ENCODE measurements at places on chromosomes 1 and 21.

DNA sequence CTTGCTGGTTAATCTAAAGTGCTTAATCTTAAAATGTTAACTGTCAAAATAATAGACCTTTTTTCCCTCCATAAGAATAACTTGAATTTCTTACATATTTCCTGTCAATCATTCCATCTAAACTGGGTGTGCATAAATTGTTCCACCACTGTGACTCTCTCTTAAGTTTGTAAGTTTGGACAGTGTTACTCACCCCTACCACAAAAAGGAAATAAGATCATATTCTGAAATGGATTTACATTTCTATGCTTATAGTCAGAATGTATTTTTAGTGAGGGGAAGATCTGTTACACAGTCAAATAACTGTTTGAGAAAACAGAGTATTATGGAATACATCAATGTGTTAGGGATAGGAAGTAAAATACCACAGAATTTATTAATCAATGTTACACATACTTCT, 109.6 kb upstream of the DPYD start:
- DNase-seq: peak; percentile 7

DNA sequence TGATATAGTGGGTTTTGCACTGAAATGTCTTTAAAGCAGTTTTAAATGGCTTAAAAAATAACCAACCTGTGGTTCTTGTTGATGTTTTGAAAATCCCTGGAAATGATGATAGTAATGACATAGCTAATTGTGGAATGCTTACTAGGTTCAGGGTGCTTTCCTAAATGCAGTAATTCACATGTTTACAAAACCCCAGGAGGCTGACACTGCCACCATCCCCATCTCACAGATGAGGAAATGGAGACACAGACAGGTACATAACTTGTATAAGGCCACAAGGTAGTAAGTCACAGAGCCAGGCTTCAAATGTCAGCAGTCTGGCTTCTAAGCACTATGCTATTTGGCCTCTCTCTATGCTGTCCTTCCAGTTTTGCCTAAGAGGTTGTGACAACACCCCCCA, 40.6 kb downstream of the C8B start:
- no peak for DNase-seq

DNA sequence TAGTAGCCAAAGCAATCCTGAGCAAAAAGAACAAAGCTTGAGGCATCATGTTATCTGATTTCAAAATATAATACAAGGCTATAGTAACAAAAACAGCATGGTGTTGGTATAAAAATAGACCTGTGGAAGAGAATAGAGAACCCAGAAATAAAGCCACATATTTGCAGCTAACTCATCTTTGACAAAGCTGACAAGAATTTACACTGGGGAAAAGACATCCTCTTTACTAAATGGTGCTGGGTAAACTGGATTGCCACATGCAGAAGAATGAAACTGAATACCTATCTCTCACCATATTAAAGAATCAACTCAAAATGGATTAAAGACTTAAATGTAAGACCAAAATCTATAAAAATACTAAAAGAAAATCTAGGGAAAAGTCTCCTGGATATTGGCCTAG, 59.5 kb upstream of the CD55 start:
- DNase-seq: no peak

DNA sequence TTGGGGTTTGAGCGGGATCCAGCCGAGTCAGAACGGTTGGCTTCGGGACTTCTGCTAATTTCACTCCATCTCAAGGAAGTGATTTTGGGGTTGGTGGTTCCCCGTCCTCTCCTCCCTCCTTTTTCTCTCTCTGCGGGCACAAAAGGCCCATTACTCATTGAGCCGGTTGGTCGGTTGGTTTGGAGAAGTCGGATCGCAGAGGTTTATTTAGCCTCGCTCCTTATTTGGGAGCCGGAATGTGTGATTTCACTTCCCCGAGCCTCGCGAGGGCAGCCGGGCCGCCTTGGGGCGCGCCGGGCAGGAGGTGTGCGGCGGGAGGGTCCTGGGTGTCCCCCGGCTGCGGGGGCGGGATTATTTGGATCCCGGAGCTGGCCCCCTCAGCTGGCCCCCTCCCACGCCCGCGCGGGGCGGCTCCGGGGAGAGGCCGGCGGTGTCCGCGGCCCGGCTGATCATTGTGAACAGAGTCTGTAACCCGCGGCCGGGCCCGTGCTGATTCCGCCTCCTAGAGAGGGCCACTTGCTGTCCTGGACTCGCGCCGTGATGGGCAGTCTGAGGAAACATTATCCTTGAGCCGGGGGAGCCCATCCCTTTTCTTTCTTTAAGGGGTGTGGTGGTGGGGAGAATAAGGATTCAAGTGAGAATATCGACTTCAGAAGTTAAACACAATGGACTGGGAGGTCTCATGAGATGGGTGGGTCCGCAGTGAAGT, 1.2 kb downstream of the MAPKAPK2 start:
- DNase-seq: peak; percentile 89

GRCh38 chr21:42461881-42462877, 33.8 kb downstream of the RSPH1 start:
- DNase-seq: no peak

Measured in astrocyte of the hippocampus (primary cell).